ENCODE measurements at places on chromosomes 11 and 22.

- no peak for DNase-seq
Observed at GRCh38 chr11:64591257-64592233, 525 bp downstream of the SLC22A12 start.

DNA sequence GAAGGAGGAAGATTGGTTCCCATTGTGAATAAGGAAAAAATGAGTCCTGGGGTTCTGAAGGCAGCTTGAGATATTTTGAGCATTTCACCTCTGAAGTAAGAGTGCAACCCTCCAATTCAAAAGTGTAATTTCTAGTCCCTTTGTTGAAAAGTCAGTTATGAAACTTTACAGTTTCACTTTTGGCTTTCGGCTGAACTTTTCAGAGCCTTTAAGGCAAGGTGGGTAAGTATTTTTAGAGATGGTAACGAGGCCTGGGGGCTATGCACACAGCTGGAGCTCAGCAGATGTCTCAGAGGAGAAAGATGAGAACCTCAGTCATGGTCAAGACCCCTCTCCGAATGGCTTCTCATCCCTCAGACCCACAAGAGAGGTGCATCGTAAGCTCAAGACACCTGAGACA lies 267.6 kb downstream of the KIRREL3 start:
- DNase-seq, result no peak

DNA sequence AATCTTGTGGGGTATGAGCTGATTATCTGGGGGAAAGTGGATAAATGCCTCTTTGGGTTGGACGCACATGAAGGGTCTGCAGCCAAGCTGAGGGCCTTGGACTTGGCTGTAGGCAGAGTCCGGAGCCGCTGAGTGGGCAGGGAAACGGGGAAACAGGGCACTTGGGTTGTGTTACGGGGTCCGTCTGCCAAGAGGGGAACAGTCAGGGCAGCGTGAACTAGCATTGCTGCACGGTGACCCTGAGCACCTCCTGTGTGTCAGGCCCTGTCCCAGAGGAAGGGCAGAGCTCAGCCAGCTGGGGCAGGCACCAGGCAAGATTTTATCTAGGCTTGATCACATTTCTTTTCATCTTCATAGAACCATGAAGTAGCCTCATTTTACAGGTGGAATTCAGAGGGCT lies 11.9 kb downstream of the FAM83F start:
- no peak for DNase-seq

DNA sequence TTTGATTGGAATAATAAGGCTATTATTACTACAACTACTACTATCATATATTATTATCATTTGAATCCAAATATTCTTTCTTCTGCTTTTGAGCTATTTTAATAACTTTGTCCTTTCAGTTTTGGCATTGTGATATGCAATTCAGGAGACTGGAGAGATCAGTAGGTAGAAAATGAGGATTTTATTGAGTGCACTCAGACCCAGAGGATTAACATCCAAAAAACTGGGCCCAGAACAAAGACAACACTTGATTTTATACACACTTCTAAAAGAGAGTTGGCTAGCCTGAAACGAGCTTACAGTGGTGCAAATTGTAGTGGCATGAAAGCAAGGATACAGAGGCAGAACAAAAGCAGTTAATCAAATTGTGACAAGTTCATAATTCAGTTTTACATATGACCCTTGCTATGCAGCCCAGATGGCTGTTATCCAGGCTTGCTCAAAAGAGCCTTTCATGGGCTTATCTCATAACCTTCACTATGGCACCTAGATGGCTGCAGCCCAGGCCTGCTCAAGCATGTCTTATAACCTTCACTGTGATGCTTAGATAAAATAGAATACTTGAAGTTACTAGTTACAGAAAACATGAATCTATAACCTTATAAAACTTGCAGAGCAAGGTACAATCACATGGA lies 796.3 kb upstream of the RAG2 start:
- DNase-seq, result no peak

DNA sequence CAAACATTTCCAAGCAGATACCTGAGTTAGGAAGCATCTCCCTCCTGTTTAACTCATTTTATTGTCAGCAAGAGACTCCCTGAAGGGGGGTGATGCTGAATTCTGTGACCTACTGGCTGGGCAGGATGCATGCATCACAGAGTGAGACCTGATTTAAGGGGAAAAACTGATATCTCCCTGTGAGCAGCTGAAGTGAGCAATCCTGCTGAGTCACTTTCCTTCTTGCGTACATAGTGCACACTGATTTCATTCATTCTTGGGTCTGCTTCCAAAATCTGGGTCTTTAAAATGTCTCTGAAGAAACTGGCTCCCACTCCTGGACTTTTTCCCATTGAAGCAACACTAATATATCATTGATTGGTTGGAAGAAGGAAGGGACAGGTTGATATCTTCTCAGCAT lies 23.3 kb downstream of the P4HA3 start:
- no peak for DNase-seq

DNA sequence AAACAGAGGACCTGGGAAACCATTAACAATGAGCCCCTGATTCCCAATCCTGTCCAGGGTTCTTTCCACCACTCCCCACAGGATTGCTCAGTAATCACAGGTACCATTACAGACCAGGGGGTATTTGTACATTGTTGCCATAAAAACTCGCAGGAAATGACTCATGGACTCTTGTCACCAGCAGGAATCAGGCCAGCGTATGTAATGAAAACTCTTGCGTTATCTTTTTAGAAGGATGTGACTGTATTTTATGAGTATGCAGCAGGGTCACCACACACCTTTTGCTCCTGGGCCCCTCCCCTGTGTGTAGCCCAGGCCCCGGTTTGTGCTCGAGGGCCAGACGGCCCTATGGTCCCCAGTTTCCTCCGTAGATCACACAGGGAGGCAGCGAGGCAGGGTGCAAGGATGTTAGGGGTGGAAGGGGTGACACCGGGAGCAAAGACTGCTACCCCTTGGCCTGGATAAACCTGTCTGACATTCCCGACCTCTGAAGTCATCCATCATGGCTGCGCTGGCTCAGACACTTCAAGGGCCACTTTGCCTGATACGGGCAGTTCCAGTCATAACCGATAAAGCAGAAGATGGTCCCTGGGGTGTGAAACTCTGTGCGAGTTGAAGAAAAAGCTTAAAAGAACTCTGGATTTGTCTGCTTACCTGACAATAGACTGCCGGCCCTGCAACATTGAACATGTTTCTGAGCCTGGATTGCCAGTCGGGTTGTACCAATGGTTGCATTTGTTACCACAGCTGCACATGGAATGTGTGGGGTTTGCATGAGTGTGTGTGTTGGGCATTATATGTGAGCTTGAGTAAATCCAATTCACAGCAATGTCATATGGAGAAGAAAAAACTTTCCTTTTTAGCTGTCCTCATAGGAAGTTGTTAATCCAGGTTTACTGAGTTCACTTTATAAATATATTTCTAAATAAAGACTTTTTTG lies 56.9 kb downstream of the MICAL2 start:
- no peak for DNase-seq

- DNase-seq, result no peak
Observed at GRCh38 chr22:24089951-24090350, 78.8 kb downstream of the CABIN1 start.

- DNase-seq, result no peak
Observed at GRCh38 chr11:15106201-15106965, 8.3 kb upstream of the INSC start.

DNA sequence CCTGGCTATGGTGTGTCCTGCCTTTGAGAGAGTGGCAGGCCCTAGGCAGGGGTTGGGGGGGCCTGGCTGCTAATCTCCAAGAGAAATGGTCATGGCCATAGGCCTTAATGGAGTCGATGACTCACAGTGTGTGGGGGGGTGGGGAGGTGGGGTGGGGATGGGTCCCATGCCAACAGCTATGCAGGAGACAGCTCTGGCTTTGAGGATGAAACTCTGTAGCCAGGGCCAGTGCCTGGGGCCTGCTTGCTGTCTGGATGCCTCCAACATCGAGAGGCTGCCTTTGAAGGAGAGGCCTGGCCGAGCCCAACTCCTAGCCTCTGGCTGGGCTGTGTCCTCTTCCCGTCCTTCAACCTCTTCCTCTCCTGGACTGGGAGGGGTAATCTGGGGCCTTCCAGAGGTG lies 23.9 kb upstream of the TSPAN18 start:
- no peak for DNase-seq

DNA sequence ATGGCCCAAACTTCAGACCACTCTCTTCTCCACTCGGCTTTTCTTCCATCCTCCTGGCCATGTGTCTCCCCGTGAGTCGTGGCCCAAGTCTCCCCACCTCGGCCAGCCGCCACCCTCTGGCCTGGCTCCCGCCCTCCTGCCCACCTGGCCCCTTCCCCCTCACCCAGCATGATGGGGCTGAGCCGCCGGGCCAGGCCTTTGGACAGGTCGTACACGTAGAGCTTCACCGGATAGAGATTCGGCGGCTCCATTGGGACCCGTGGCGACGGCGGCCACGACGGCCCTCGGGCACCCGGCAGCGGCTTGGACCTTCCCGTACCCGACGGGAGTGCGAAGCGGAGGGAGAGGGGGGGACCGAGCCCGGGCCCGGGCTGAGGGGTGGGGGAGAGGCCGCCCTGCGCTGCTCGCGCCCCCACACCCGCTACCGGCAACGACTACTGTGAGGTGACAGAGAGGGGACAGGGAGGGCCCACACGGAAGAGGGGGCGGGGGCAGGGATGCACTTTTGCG lies at the start of gene DESI1:
Gene DESI1, minus strand, starts transcription at position 455 of the 510 bp plus-strand sequence. Its CDS starts 204 bp downstream, at position 251.
- peak; percentile 25 for DNase-seq

DNA sequence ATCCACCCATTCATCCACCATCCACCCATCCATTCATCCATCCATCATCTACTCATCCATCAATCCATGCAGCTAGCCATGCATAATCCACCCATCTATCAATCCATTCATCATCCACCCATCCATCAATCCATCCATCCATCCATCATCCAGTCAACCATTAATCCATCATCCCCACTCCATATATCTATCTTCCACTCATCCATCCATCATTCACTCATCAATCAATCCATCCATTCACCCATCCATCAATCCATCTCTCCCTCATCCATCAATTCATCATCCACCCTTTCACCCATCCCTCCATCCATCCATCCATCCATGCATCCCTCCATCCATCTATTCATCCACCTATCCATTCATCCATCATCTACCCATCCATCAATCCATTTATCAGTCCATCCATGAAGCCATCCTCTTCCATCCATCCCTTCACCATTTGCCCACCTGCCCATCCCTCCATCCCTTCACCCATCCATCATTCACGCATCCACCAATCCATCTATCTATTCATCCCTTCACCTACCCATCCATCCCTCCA lies 689.4 kb downstream of the BRD1 start:
- no peak for DNase-seq

DNA sequence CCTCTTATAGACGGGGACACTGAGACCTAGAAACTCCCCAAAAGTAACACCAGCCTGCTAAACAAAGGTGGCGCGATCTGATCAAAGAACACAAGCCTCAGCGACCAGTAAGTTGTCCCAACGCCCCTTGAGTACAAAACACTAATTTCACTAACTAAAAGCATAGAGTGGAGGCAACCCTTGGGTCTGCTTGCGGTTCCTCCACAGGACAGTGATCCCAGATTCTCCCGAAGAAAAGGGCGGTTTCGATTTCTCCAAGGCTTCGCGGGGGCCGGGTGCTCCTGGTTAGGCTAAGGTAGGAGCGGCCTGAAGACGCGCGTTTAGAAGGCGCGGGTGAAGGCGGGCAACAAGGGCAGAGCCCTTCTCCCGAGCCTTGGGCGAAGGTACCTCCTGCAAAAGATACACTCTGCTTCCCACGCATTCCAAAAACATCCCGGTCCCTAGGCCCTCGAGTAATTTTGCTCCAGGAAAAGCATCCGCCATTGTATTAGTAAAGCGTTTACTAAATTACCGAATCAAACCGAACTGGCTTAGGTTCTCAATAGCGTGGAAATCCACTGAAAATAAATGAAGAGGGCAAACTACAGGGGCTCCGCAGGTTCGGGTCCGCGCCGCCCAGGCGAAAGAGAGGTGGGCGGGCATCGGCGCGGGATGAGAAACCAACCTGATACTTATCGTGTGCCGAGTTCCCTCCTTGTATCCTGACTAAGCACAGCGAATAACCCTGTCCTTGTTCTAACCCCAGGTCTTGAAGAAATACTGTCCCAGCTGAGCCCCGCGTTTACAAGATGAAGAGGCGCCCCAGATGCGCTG lies 2.0 kb downstream of the WT1 start:
- no peak for DNase-seq

DNA sequence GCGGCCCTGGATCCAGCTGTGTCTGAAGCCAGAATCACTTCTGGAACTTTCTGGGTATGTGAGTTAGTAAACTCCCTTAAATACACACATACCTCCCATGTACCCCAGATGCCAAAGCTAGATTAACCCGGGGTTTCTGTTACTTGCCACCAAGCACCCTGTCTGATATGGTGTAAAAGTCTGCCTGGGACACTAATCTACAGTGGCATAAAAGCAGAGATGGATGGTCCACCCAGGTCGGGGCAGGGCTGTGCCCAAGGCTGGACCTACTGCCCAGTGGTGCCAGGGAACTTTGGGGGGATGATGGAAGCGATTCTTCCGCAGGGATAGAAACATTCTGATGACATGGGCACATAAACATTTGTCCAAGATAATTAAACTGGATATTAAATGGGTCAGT lies 12.7 kb downstream of the MRGPRF start:
- no peak for DNase-seq

DNA sequence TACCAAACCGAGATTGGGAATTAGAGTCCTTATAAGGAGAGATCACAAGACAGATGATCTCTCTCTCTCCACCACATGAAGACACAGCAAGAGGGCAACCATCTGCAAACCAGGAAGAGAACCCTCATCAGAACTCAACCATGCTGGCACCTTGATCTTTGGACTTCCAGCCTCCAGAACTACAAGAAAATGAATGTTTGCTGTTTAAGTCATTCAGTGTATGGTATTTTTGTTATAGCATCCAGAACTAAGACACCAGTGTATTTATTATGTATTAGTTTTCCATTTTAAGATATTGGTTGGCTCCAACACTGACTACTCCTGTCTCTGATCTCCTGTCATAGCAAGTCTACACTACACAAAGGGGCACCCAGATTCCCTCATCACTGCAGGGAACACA lies 86.9 kb downstream of the CCDC34 start:
- DNase-seq, result no peak

DNA sequence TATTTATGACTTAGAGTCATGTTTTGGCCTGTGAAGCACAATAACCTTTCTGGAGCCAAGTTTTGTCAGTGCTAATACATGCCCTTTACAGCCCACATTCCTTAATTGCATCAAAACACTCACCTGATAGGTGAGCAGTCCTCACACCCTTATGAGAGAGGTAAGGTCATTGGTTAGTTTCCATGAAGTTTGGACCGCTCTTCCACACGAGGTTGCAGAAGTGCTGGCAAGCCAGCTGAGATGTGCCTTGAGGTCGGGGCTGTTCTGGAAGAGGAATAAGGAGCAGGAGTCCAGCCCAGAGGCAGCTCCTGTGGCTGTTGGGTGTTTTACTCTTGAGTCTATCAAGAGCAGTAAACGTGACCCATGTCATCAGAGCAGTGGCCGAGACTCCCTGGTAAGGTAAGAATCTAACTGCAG lies 76.3 kb downstream of the CYB5R2 start:
- DNase-seq, result no peak

- DNase-seq, result no peak
Observed at GRCh38 chr11:64545619-64546018, 45.4 kb upstream of the SLC22A12 start.

- no peak for DNase-seq
Observed at GRCh38 chr11:46294365-46295309, 17.2 kb downstream of the CREB3L1 start.
